Dorsolateral prefrontal cortex (tissue), 122 donors: ENCODE measurements at places on chromosomes 3 and 15.

DNA sequence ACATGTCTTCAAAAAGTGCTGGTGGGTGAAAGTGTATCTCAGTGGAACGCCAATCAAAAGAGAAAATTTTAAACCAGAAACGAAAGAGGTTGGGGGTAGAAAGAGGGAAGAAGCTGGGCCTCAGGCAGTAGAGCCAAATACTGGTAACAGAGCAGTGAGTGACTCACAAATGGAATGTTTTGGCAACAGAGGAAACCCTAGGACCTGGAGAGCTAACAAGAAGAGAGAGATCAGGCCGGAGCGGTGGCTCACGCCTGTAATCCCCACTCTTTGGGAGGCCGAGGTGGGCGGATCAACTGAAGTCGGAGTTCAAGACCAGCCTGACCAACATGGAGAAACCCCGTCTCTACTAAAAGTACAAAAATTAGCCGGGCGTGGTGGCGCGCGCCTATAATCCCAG, 450.8 kb upstream of the NAALADL2 start:
- DNase-seq: no peak

DNA sequence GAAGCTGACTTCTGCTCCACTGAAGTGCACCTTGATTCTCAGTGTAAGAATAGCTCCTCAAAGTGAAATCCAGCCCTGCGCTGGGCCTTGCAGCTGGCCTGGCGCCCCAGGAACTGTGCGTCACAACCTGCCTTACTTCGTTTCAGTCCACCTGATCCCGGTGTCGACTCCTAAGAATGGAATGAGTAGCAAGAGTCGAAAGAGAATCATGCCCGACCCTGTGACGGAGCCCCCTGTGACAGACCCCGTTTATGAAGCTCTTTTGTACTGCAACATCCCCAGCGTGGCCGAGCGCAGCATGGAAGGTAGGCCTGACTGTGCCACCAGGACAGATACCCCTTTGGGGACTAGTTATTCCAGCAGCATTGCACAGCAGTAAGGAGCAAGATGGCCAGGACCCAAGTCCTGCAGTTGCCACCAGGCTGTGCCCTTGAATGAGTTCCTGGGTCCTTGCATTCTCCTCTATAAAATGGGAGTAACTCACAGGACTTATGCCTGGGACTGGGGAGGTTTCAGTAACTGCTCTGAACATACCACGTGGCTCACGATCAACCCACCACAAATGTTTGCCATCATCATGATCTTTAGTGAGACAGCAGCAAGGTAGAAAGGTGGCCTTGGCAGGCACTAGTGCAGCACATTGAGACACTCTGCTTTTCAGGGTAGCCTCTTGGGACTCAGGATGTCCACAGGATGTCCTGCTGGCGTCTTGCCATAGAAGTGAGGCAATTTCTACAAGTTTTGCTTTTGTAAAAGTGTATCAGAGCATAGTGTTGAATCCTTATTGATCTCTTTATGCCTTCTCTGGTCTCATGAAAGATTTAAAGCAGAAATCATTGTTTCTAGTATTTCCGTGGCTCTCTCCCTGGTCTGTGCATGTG, 46.8 kb downstream of the PXYLP1 start:
- DNase-seq: no peak

DNA sequence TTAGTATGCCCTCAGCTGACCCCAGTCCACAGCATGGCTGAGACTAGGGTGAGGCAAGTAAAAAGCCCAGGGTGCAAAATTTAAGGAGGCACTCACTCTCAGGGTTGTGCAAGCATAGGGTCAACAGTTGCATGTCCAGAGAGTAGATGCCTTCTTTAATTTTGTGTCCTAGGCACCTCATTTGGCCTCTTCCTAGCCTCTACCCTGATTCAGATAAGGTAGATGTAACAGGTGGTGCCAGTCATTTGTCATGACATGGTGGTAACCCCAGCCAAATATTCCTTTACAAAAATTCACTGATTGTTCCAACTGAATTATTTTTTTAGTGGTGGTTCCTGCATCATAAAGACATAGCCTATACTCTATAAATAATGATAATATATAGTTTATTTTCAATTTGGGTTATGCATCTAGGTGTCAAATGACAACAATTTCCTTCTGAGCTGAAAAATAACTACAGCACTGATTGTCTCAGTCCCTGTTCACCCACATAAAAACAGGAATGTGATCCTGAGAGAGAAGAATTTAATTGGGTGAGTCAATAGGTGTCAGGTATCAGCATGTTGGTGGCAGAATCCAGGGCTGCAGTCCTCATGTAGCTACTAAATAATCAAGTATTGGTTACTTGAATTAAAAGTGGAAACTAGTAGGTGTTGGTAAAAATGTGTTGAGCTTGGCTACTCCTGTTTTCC, 44.2 kb upstream of the TIPARP start:
- DNase-seq: no peak

DNA sequence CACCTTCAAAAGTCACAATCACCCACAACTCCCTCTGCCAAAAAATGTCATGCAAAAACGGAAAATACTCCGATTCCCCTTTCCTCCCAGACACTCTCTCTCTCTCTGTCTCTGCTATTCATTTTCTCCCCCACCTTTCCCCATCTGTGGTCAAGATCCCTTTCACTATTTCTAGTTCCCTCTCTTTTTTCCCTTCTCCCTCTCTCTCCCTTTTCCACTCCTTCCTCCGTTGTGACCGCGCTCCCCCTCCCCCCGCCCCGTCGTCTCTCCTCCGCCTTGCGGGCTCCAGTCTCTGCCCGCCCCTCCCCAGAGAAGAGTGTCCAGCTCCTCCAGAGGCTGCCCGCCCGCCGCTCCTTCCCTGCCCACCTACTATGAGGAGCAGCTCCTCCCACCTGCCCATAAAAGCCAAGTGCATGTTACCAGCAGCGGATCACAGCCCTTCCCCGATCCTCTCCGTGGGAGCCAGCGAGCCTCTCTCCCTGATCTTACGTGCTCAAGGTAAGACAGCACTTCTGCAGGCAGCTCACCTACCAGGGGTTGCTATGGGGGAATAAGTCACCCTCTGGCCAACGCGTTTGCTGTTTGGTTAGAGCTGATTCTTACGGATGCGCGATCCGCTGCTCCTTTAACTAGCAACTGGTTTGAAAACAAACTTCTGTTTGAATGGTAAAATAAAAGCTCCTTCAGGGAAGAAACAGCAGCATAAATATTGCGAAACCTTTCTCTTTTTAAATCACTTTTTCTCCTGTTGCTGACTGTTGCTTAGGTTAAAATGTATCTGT, at the start of gene COL8A1:
COL8A1 (plus strand) TSS at position 428 of the 782 bp plus-strand sequence. CDS start 152,089 bp downstream, outside the sequence.
- no peak for DNase-seq

DNA sequence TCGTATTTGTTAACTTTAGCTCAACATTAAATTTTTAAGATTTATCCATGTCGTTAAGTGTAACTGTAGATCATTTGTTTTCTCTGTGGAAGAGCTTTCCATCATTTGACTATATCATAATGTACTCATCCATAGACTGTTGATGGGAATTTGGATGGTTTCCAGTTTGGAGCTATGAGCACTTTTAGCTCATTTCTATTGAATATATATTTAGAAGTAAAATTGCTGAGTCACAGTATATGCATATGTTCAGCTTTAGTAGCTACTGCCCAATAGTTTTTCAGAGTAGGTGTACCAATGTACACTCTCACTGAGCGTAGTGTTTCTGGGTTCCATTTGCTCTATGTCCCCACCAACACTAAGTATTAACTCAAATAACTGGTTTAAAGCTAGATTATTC, 263.0 kb downstream of the ULK4 start:
- DNase-seq: no peak

DNA sequence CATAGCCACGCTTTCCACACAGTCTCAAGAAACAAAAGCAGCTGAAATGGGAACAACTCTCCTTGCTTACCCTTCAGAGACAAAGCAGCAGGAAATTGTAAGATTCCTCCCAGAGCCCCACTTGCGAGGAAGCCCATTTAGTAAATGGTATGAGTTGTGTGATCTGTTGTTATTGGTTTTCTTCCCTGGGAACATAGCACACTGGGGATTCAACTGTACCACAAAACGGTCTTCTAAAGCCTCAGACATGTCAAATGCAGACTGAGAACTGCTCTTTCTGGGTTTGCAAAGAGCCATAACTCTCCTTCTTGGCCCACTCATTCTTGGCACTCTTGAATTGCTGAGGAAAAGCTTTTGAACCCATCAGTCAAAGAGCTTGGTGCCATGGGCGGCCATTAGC, 101.0 kb upstream of the COL8A1 start:
- no peak for DNase-seq

DNA sequence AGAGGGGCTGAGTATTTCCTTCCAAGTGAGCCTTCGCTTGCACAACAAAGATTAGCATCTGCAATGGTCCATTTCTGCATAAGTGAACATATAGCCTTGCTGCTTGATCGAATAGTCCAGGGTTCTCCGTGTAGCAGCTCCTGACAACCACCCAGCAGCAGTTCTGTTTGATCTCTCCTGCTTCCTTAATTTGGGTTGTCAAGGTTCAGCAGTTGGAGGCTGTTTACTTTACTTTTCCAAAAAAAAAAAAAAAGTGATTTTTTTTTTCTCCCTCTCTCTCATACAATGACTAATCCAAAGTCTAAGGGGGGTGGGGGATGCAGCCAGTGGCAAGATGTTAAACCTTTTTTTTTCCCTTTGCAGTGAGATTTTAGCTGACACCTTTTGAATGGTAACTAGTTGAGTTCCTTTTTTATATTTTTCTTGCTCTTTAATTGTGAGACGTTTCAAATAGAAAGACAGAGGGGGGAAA, 3.6 kb downstream of the FOXP1 start:
- no peak for DNase-seq
